ENCODE measurements at places on chromosomes 5 and 9.

DNA sequence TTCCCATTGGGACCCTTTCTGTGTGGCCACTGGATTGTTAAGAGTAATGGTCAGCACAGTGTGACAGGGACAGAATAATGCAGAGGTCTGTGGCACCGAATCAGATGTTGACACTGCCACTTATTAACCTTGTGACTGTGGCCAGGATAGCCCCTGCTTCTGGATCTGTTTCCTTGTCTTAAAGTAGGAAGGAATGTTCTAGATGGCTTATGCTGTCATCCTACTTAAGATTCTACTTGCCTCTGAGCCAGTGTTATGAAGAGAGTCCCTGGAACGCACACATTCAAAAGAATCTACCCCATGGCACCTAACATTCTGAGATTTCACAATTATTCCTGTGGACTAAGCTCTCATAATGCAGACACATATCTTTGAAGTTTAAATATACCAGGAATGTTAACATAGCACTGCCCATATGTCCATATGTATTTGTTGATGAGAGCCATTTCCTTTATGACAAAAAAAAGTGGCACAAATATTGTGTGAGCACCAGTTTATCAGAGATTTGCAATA, 612.7 kb downstream of the TLR4 start:
- no peak for DNase-seq

DNA sequence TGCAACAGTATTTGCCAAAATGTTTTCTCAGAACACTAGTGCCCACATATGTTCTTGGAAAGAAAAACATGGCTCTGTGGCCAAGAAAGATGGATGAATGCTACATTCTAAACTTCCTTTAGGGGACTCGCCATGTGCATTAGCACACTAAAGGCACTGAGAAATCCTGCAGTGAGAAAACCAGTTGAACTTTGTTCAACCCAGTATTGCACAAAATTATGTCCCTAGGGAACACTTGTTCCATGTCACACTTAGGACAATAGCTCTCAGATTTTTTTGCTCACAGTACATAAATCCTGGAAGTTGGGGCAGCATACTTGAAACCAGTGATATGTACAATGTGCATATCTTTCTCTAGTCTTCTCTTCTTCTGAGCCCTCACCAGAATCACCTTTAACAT, 96.6 kb downstream of the ADRB2 start:
- DNase-seq = no peak

GRCh38 chr9:3740690-3741419, 215.1 kb upstream of the RFX3 start:
- no peak for DNase-seq

GRCh38 chr9:108476574-108476973, 379.2 kb downstream of the ACTL7B start:
- no peak for DNase-seq

Measured in cerebellar nuclear complex (tissue), 1 donor.